GM19239 (cell line): ENCODE measurements at places on chromosomes 5 and 9.

GRCh38 chr9:73980754-73981153 is 516.4 kb upstream of the RORB start:
- DNase-seq, result no peak

- no peak for DNase-seq
Observed at GRCh38 chr5:161007879-161008278, 155.9 kb upstream of the ATP10B start.

GRCh38 chr5:168661593-168662485 is 82.7 kb upstream of the PANK3 start:
- no peak for DNase-seq

- no peak for DNase-seq
Observed at GRCh38 chr9:122286764-122287163, 22.1 kb downstream of the MRRF start.

- no peak for DNase-seq
Observed at GRCh38 chr5:93894601-93895354, 153.4 kb upstream of the POU5F2 start.

- peak; percentile 3 for DNase-seq
Observed at GRCh38 chr9:27726244-27727081, 153.2 kb upstream of the C9orf72 start.

DNA sequence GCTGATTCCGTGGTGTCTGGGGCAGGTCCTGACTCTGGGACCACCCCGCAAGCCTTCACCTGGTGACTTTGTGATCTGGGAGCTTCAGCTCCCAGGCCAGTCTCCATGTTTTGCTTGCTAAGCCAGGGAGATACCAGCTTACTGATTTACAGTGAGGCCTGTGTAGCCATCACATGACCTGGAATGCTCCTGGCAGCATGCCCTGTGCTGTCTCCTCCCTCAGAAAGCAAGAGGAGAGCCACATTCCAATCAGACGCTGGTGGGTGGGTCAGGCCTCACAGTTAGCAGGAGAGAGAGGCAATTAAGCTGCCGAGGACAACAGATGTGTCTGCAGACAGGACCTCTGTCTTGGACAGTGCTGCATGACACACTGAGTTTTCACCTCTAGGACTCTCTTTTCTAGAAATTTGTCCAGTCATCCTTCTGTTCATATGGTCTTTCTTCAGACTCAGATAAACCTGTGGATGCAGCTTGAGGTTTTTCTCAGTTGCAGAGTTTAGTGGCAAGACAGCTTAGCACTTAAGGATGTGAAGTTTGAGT is 24.4 kb upstream of the GRPEL2 start:
- no peak for DNase-seq

GRCh38 chr5:63245271-63245670 is 666.7 kb downstream of the LRRC70 start:
- DNase-seq, result no peak
